ENCODE measurements at places on chromosomes 7 and 10.
A peak's percentile ranks its signal among the peaks of the same experiment; 100 is the strongest.

DNA sequence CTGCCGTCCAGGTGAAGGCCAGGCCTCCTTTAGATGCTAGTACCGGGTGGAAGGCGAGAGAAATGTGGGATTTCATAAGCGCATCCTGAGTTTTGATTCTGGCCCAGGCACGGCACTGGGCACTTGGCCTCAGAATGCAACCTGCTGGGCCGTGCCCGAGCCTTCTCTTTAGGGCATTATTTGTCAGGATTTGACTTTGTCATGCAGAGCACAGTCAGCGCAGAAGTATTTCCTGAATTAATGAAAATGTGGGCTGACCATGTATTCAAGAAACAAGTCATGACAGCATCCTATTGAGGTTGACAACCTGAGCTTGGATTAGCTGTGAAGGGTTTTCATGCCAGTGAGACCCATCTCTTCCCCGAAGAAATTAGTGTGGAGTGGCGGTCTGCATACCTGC is 34.4 kb downstream of the RCC1L start:
- DNase-seq, result no peak

DNA sequence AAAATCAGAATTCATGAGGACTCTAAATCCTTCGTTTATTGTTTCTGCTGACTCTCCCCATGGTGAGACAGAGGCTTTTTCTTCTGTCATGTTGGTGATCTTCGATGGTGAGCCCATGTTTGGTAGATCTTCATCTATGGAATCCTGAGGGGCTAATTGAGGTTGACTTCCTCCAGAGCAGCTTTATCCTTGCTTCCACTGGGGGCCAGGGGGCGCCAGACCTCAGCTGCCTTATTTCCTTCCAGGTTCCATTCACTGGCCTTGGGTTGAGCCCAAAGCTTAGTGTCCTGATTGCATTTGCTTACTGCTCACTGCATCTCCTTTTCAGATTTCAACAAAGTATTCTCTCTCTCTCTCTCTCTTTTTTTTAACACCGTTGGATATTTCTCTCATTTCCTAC is 80.7 kb downstream of the GCC1 start:
- peak; percentile 6 for DNase-seq

DNA sequence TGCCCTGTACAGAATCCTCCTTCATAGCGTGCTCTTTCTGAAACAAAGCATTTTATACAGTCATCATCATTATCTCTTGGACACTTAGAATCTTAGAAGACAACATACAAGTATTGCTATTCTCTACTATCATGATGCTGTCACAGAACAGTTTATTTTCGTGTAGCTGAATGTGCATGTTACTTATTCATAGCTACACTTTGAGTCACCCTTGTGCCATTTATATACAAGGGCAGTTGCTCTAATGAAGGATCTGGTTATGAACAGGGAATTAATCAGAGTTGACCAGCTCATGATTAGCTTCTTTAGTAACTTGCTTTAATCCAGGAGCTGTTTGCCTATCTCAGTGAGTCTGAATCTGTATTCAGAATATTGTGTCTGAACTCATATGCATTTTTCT is 11.2 kb downstream of the CASP2 start:
- no peak for DNase-seq

DNA sequence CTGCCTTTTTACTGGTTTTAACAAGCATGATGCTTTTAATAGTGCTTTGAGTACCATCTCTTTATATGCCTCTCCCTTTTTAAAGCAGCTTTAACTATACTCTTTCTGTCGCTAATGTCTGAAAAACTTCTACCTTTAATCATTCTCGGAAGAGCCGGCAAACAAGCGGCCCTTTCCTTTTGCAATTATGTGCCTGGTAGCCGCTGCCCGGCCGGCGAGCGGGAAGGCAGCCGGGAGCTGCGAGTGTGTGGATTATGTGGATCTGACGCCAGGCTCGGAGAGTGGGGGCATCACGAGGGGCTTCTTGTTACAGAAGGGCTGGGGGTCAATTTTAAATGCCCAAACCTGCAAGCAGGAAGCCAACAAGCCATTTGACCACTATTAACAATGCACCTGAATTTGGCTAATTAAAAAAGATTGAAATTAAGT is 120.9 kb downstream of the BUB3 start:
- DNase-seq, result no peak

DNA sequence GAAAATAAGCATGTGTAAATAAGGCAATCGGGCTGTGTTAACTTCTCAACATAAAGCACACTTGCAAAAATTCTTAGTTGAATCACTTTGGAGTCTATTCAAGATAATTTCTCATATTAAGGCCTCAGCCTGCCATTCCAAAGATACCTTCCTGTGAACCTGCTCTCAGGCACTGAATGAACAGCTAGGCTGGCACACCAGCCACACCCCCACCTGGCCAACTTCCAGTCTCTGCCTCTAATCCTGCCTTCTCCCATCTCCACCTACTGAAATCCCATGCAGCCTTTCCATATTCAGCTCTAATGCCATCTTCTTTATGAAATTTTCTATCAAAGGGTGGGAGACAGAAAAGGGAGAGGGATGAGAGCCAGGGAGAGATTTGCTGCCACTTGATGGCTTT is 17.1 kb upstream of the MACROH2A2 start:
- no peak for DNase-seq

- no peak for DNase-seq
Observed at GRCh38 chr7:55536619-55537457, 35.5 kb downstream of the VOPP1 start.

DNA sequence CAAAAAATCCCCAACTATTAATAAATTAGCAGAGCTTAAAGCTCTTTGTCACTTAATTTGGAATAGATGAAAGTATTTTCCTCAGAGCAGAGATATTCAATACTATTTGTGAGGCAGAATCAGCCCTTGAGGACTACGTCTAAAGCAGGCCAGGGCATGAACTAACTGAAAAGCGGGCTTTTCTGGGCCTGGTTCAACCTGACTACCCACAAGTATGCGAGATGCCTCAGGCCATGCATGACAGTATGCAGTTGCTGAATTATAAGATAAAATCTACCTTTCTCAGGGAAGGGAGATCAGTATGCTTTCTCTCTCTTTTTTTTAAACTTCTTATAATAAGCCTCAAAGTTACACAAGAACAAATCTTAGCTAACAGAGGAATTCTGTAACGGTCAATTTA is 20.1 kb downstream of the TMEM168 start:
- no peak for DNase-seq

GRCh38 chr10:17454161-17455014 is at the start of gene ST8SIA6:
ST8SIA6 (minus strand) TSS chr10:17454595; CDS start chr10:17454255, 340 bp downstream.
- peak; percentile 48 for DNase-seq

- DNase-seq, result no peak
Observed at GRCh38 chr7:50332241-50333165, 28.0 kb downstream of the IKZF1 start.

- DNase-seq, result no peak
Observed at GRCh38 chr10:133094286-133094685, 6.6 kb downstream of the ADGRA1 start.

DNA sequence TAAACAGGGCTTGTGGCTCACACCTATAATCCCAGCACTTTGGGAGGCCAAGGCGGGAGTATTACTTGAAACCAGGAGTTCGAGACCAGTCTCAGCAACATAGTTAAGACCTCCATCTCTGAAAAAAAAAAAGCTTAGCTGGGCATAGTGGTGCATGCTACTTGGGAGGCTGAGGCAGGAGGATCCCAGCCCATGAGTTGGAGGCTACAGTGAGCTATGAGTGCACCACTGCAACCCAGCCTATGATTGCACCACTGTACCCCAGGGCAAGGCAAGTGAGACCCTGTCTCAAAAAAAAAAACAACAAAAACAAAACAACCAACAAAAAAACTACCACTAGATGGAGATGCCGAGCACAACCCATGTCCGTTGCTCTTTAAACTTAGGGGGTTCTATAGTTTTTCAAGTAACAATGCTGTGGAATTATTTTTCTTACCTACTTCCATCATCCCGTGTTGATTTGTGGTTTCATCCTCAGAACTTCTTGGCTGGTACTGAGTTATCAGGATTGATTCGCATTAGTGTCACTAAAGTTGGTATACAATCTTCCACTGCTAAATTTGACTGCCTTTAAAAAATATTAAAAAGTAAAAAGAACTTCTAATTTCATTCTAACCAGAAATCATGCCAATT is 12.2 kb upstream of the REPIN1 start:
- peak; percentile 18 for DNase-seq

- no peak for DNase-seq
Observed at GRCh38 chr10:110093722-110094121, 85.9 kb downstream of the ADD3 start.

DNA sequence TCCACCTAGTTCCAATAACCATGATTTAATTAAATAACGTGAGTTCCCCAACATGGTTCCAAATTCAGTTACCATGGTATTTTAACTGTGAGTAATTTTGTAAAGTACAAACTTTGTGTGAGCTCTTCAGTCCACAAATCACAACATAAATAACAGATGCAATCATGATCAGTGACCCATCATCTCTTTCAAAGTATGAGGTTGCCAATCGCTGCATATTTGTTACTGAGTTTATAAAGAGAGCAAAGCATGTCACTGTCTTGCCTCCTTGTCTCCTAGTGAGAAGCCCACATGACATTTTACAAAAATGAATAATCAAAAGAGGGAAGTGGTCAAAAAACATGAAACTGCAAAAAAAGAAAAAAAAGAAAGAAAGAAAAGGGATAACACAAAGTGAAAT is 69.1 kb upstream of the PDSS1 start:
- DNase-seq, result no peak

DNA sequence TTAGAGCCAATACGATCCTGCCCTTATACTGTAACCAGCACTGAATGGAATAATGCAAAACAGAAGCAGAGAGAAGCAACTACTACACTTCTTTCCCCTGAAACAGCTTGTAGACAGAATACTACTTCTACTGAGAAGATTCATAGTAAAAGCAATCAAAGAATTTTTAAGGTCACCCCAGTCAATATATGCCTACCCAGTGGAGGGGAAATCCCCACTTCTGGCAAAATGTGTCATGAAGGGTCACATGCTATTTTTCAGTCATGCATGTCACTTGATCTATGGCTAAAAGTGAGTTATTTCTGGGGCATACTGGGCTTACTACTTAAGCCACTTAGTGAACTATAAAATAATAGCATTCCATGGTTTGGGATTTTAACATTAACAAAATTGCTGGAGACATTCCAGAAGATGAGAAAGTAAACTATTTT is 25.6 kb downstream of the IRF5 start:
- DNase-seq, result no peak

DNA sequence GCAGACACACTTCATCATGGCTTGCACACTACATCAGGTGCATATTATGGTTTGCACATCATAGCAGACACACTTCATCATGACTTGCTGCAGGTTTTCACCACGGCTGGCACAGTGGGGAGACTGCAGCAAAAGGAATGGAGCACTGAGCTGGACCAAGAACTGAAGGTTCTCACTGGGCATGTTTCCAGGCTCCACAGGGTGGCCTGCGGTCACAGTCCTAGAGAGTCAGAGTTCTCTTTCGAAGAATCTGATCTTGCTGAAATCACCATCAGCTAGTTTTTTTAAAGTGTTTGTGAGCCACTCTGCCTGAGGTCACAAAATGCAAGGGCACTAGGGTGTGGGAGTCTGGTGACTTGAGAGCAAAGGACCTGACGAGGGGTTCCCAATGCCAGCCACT is 140.4 kb upstream of the NPY start:
- no peak for DNase-seq

GRCh38 chr7:102096706-102097427 is 189.8 kb upstream of the SH2B2 start:
- DNase-seq, result no peak

- no peak for DNase-seq
Observed at GRCh38 chr7:142425281-142425680, 167.4 kb upstream of the PRSS58 start.

- no peak for DNase-seq
Observed at GRCh38 chr7:29449569-29450260, 113.9 kb upstream of the PRR15 start.

GRCh38 chr7:75055155-75055554 is 18.4 kb downstream of the RCC1L start:
- no peak for DNase-seq

- DNase-seq, result no peak
Observed at GRCh38 chr10:59126991-59127390, 49.5 kb upstream of the PHYHIPL start.

GRCh38 chr10:123390332-123390731 is 236.1 kb downstream of the BUB3 start:
- no peak for DNase-seq

GRCh38 chr10:96124230-96125141 is 5.6 kb upstream of the ZNF518A start:
- peak; percentile 40 for DNase-seq

DNA sequence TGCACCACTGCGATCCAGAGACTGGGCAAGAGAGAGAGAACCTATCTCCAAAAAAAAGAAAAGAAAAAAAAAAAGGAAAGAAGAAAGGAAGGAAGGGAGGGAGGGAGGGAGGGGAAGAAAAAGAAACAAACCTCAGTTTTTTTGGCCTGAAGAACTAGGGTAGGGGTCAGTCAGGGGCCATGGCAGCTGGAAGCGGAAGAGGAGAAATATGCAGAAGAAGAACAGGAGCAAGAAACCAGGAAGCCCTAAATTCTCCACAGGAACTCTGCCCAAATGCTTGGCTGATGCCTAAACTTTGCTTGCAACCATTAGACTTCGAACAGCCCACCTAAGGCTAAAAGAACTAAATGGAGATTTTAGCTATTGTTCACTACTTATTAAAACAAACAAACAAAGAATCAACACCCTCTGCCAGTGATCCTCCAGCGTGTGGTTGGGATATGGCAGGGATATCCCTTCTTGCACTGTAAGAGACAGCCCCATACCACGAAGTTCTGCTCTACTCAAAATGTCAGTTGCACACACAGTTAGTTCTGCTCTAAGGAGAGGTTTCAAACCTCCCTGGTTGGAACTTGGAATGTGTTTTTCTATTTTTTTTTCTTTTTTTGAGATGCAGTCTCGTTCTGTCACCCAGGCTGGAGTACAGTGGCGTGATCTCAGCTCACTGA is 139.5 kb downstream of the FAM107B start:
- DNase-seq, result no peak

DNA sequence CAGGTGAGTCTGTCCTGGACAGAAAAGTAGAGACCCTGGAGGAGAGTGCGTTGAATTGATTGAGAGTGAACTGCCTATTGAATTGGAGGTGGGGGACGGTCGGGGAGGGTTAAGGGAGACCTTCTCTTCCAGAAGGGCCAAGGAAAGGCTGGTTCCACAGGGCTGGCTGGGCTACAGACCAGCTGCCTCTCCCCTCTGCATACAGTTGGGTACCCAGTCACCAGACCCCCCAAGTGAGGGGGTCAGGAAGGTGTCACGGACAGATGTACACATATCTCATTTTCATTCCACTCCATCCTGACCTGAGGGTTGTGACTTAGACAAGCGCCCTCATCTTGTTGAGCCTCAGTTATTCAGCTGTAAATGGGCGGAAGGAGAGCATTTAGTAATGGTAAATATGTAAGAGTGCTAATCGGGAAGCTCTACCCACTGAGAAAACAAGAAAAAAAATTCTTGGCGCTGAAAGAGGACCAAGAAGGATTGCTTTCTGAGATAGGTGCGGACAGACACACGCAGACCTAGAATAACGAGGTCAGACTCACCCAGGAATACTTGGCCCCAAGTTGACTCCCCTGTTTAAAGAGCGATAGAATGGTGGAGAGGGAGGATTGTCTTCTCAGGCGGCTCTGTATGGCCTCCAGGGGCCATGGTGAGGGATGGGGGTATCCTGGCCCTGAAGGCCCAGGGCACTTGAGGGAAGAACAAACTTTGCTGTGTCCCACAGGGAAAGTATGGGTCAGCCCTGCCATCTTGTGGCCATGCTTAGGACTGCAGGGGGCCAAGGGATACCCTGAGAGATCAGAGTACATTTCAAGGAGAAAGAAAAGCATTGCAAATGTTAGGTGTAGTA is 7.2 kb upstream of the MBL2 start:
- DNase-seq, result peak; percentile 56

GRCh38 chr7:129123510-129123857 is 21.0 kb upstream of the TSPAN33 start:
- DNase-seq, result no peak

All from fibroblast of skin of abdomen (primary cell).